WTC11 (cell line): ENCODE measurements at places on chromosomes 6 and 20.

- DNase-seq, result no peak
Observed at GRCh38 chr20:8074931-8075330, 55.4 kb upstream of the TMX4 start.

- DNase-seq, result no peak
Observed at GRCh38 chr6:168247443-168248147, 72.0 kb downstream of the DACT2 start.

- no peak for DNase-seq
Observed at GRCh38 chr20:48131581-48131980, 346.3 kb upstream of the SULF2 start.

DNA sequence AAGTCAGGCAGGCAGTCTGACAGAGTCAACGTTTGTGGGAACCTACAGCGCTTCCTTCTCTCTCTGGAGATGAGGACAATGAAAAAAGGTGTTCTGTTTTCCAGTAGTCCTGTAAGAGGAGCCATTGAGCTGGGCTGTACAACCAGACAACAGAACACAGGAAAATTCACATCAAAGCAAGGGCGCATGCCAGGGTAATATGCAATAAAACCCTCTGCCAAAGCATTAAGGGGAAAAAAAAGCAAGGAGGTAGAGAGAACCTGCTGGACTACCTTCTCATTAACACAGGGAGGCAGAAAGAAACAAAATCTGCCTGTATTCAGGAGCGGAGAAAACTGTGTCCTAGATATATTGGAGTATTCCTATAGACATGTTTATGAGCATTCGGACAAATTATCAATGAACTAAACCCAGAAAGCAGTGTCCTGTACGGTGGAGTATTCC, 1.3 kb downstream of the RNF24 start:
- DNase-seq, result no peak

GRCh38 chr20:63440366-63440955, 32.0 kb downstream of the KCNQ2 start:
- no peak for DNase-seq

GRCh38 chr6:24078200-24078599, 47.8 kb upstream of the NRSN1 start:
- DNase-seq, result no peak

GRCh38 chr20:5845681-5846615, 95.7 kb downstream of the SHLD1 start:
- DNase-seq, result no peak
